ENCODE measurements at places on chromosomes 7 and 10.
A peak's percentile ranks its signal among the peaks of the same experiment; 100 is the strongest.

GRCh38 chr7:5354460-5355232, 69.0 kb downstream of the TNRC18 start:
- peak; percentile 24 for DNase-seq

- no peak for DNase-seq
Measured at GRCh38 chr10:112812586-112812985, 137.5 kb upstream of the TCF7L2 start.

GRCh38 chr7:44587843-44588711, 6.0 kb upstream of the TMED4 start:
- DNase-seq: peak; percentile 37

GRCh38 chr10:97572214-97572989, at the start of gene ANKRD2:
TSS of gene ANKRD2 (plus strand) at chr10:97572779. CDS start at chr10:97572789, 10 bp downstream.
- peak; percentile 78 for DNase-seq

GRCh38 chr7:45921381-45921698, 268 bp upstream of the IGFBP3 start:
- DNase-seq: no peak

GRCh38 chr10:79347894-79348639, 798 bp downstream of the PPIF start:
- DNase-seq: no peak

- no peak for DNase-seq
Measured at GRCh38 chr10:122657729-122658128, 41.9 kb downstream of the C10orf120 start.

GRCh38 chr7:38846280-38846679, 62.7 kb downstream of the VPS41 start:
- no peak for DNase-seq

DNA sequence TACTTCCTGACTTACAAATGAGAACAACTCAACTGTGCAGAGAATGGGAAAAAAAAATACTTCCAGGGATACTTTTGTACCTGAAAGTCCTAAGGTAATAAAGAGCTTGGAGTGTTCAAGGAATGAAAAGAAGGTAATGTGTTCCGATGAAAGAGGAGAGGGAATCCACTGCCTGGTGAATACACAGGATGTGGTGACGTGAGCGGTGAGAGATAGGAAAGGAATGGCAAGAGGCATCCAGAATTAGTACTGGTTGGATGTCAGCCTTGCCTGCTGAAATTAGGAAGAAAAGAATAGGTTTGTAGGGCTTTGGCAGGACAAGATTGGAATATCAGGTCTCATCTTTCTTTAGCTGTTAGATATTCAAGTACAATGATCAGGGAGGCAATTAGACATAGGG, 347.7 kb downstream of the POM121L12 start:
- no peak for DNase-seq

- DNase-seq: no peak
Measured at GRCh38 chr10:95832216-95833041, 75.3 kb upstream of the CC2D2B start.

- peak; percentile 56 for DNase-seq
Measured at GRCh38 chr10:72106154-72106849, 18.0 kb upstream of the SPOCK2 start.

GRCh38 chr10:110388687-110389052, 84.0 kb upstream of the SMNDC1 start:
- no peak for DNase-seq

- no peak for DNase-seq
Measured at GRCh38 chr7:64873155-64873500, 29.9 kb upstream of the ZNF273 start.

DNA sequence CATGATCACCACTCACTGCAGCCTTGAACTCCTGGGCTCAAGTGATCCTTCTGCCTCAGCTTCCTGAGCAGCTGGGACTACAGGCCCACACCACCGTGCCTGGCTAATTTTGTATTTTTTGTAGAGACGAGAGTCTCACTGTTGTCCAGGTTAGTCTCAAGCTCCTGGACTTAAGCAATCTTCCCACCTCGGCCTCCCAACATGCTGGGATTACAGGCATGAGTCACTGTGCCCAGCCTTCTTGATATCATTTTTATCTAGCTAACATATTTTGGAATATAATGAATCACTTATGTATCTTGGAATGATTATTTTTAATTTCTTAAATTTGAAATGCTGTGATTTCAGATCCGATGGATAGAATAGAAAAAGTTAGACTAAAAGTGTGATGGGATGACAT, 18.4 kb downstream of the ARL4A start:
- DNase-seq: no peak

- peak; percentile 38 for DNase-seq
Measured at GRCh38 chr7:115754226-115754625, 276.3 kb downstream of the TFEC start.
